ENCODE measurements at places on chromosomes 11 and 22. TPM values are rescaled to one million over a fixed set of nuclear protein-coding genes. Genes with fewer than 3 reads are reported as not detected.

The FAU gene
- total RNA-seq = 746 TPM

The DLG2 gene
- 1.1 TPM for total RNA-seq

The CHRDL2 gene
- not detected for total RNA-seq

The HBE1 gene
- total RNA-seq = not detected

The SLN gene
- total RNA-seq = not detected

The RSF1 gene
- 55.1 TPM for total RNA-seq

The MAPK8IP2 gene
- total RNA-seq = 0.37 TPM

The NRGN gene
- 33.5 TPM for total RNA-seq

The DDB1 gene
- 229 TPM for total RNA-seq

The SLC22A12 gene
- total RNA-seq = not detected

The OR4D5 gene
- total RNA-seq = not detected

The OOSP1 gene
- total RNA-seq = not detected

The FJX1 gene
- total RNA-seq = 26.6 TPM

The OR51E1 gene
- total RNA-seq = not detected

The OR2D2 gene
- 0.31 TPM for total RNA-seq

The APLNR gene
- total RNA-seq = 0.09 TPM

The FAM76B gene
- total RNA-seq = 25.7 TPM

The LARGE2 gene
- not detected for total RNA-seq

The CCDC87 gene
- 0.28 TPM for total RNA-seq

The MYBPC3 gene
- total RNA-seq = not detected

The C11orf42 gene
- total RNA-seq = not detected

The KCTD21 gene
- total RNA-seq = 8.5 TPM

The GAL3ST1 gene
- total RNA-seq = not detected

The CRELD2 gene
- total RNA-seq = 71.0 TPM

The VPREB1 gene
- total RNA-seq = not detected

The PPM1F gene
- total RNA-seq = 178 TPM

The NUMA1 gene
- 168 TPM for total RNA-seq

The MIOX gene
- total RNA-seq = not detected

The KCNJ1 gene
- total RNA-seq = not detected

The PVALB gene
- not detected for total RNA-seq

The KRTAP5-2 gene
- not detected for total RNA-seq

The KCNK4 gene
- 0.44 TPM for total RNA-seq

The GRM5 gene
- 0.11 TPM for total RNA-seq

The SCGB1D2 gene
- not detected for total RNA-seq

The CNTN5 gene
- total RNA-seq = not detected

The OSBP2 gene
- 6.5 TPM for total RNA-seq

The MEI1 gene
- 0.76 TPM for total RNA-seq

The TRIM66 gene
- 8.6 TPM for total RNA-seq

The KCNE3 gene
- total RNA-seq = 1.3 TPM

The DGCR2 gene
- total RNA-seq = 49.6 TPM

The LRRC74B gene
- total RNA-seq = not detected

The OR8A1 gene
- total RNA-seq = not detected

The FZD4 gene
- total RNA-seq = 112 TPM

The CHADL gene
- total RNA-seq = 2.1 TPM

The TSPAN32 gene
- not detected for total RNA-seq

The PPFIA1 gene
- total RNA-seq = 60.9 TPM

The BLID gene
- 3.5 TPM for total RNA-seq

The HORMAD2 gene
- total RNA-seq = not detected

The CELSR1 gene
- 2.1 TPM for total RNA-seq

The SOX10 gene
- not detected for total RNA-seq

The KCNJ11 gene
- total RNA-seq = not detected
